ENCODE measurements at places on chromosomes 5 and 9.

GRCh38 chr5:148734518-148734917 is 80.2 kb upstream of the HTR4 start:
- no peak for DNase-seq

DNA sequence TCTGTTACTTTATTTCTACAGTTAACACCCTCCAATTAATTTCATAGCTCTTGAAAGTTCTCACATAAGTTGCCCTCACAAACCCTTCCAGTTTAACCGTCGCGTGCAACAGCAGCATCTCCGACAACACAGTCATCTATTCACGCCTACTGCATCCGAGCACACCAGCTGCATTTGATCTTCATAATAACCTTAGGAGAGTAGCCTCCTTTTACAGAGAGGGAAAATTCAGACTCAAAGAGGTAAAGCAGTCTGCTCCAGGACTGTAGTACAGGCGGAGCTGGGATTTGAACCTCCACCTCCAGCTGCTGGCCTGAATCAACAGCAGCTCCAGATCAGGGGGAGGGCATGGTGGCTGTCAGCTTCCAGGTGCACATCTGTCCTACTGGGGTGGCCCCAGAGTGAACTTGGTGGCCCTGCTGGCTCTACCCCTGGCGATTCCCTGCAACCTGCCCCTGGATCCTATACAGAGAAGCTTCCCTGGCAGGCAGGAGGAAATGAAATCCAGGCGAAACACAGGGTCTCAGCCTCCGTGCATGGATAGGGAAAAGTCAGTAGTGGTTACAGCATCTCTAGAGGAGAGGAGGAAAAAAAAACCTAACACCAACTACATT is 71.6 kb upstream of the UNC5A start:
- no peak for DNase-seq

DNA sequence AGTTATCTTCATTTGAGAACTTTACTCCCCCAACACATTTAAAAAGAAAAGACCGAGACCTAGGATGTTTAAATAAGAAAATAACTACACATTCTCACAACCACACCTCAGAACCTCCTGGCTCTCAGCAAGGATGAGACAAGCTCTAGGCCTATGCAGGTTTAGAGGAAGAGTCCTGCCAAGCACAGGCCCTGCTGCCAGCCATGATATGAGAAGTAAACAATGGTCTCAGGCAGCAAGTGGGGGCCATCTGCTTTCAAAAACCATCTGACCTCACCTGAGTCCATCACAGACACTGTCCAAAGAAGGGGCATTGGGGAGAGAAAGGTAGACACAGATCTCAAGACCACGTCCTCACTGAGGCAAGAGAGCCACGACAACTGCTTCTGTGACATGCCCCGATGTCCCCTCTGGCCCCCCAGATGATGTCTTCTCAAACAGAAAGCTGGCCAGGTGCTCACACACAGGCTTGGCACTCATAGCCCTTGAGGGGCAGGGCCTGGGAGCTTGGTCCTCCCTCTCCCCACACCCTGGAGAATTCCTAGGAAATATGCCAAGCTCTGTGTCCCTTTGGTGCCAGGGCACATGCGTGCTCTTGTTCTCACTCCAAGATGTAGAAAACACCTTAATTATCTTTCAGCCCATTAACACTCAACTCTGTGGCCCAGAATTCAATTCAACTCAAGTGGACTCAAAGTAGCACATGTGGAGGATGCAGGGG is 150.4 kb downstream of the FSTL4 start:
- no peak for DNase-seq

- DNase-seq = no peak
These were observed 73.3 kb upstream of the PCA3 start for GRCh38 chr9:76690973-76691370.

DNA sequence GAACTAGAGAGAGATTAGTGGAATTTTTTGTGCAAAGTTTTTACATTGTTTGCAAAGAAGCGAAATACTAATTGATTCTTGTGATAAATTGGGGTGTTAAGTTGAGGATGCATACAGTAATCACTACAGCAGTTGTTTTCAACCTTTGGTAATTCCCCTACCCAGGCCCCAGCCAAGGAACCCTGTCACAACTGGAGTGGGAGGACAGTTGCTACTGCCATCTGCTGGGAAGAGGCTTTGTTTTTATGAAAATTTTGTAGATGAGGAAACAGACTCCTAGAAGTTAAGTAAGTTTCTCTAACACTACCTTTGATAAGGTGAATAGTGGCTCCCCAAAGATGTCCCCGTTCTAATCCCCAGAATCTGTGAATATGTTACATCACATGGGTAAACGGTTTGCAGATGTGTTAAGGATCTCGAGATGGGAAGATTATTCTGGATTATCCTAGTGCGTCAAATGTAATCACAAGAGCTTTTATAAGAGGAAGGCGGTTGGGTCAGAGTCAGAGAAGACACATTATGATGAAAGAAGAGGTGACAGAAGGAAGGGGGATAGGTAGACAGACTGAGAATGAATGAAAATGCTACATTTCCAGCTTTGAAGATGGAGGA is 34.0 kb upstream of the PPP1R2B start:
- DNase-seq = peak; percentile 45

DNA sequence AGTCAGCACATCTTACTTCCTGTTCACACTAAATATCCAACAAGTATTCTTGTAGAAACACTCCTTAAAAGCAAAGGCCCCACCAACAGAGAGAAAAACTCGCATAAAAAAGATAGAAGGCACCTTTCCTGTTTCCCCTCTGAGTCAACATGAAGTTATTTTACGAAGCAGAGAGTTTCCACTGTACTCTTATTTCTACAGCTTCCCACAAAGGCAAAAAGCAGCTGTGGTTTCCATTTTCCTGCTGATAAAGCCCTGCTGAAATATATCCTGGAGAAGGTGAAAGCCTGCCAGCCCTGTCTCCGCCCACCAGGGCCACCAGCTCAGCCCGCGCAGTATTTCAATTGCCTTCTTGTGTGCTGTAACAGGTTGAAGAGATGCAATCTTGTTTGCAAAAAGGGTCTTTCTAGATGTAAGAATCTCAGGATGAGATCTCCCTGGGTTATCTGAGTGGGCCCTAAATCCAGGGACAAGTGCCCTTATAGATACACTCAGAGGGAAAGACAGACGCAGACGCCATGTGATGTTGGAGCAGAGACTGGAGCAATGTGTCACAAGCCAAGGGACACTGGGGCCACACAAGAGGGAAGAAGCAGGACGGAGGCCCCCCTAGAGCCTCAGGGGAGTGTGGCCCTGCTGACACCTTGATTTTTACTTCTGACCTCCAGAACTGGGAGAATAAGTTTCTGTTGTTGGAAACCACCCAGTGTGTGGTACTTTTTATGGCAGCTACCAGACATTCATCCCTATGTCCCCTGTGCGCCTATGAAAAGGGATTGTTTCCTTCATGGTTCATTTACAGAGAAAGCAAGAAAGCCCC is 19.9 kb downstream of the SEMA4D start:
- peak; percentile 82 for DNase-seq

GRCh38 chr5:141934099-141934844 is 10.6 kb downstream of the DELE1 start:
- no peak for DNase-seq

- no peak for DNase-seq
These were observed 35.9 kb downstream of the STOM start for GRCh38 chr9:121333950-121334773.

DNA sequence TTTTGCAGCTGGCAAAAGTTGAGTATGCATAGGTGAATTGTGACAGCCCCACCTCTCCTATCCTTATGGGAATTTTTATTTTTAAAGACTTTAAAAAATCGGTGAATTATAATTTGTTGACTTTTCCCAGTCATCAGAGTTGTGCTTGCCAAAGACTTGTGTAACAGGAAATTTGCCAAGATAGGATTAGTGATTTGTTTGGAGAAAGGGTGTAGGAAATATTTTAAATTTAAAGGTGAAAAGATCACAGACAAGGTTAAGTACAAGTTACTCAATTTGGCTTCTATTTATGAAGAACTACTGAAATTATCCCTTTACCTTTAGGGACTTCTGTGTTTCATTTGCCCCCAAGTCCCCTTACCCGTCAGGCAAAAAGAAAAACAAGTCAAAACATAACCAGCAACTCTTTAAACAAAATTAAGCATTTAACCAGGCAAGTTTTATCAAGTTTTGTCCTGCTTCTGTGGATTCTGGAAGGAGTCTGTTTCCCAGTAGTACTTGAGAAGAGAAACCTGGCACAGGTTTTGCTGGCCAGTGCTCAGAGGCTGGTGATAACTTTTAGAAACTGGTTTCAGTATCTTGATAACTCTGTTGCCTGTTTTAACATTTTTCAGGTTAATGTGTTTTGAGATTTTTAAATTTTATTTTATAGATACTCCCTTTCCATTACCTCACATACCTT is 285.4 kb downstream of the MAST4 start:
- no peak for DNase-seq

- DNase-seq = peak; percentile 41
These were observed 511 bp downstream of the ARL15 start for GRCh38 chr5:54309691-54310432.

GRCh38 chr5:77211691-77212047 is 1.2 kb downstream of the PDE8B start:
- DNase-seq = no peak

DNA sequence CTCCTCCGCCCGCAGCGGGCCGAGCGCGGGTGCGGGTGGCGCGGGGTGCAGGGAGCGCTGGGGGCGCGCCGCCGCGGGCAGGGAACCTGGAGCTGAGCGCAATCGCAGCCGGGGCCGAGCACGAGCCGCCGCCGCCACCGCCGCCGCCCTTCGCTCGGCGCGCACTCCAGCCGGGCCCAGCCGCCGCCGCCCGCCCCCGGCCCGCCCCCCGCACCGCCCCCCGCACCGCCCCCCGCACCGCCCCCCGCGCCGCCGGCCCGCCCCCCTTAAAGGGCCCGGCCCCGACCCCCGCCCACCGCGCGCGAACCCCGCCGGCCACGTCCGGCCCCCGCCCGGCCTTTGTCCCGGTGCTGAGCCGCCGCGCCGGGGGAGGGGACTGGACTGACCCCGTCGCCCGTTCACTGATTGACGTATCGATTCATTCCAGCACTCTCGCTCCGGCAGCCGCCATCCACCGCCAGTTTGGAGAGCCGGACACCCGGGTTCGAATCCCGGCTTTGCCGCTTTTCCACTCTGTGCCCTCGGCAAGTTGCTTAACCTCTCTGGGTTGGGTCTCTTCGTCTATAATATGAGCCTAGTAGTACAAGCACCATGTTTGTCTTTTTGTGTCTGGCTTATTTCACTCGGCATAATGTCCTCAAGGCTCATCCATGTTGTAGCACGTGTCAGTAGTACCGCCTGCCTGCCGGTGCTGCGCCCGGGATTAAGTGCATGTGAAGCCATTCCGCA is at the start of gene SH3PXD2B:
TSS of gene SH3PXD2B (minus strand) at position 168 of the 729 bp plus-strand sequence. CDS start 173 bp downstream, outside the sequence.
- peak; percentile 59 for DNase-seq

DNA sequence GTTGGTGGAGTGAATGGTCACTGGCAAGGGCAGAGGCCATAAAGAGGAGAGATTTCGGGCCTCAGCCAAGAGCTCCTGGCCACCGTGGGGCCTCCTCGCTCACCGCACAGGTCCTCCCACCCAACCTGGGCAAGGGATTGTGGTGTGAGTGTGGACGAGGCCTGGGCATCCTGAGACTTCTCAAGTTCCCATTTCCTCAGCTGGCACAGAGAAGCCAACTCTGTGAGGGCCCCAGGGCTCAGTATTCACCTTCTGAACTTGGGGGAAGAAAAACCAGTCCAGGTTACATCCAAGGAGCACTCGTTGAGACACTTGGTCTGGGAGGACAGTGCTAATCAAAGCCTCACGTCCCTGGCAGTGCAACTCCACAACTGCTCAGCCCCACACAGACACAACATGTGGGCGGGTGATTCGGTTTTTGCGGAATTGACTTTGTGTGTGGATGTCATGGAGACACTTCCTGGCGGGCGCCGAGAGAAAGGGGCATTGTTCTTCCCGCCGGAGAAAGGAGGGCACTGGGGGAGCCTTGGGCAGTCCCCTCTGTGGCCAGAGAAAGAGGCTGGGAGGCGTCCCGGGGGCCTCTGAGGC is 28.5 kb upstream of the NKD2 start:
- DNase-seq = no peak

- DNase-seq = no peak
These were observed 25.1 kb downstream of the PALM2AKAP2 start for GRCh38 chr9:109805050-109805449.

GRCh38 chr5:40879163-40879942 is 29.9 kb upstream of the C7 start:
- no peak for DNase-seq

GRCh38 chr5:143807401-143807800 is 4.6 kb upstream of the HMHB1 start:
- DNase-seq = no peak

DNA sequence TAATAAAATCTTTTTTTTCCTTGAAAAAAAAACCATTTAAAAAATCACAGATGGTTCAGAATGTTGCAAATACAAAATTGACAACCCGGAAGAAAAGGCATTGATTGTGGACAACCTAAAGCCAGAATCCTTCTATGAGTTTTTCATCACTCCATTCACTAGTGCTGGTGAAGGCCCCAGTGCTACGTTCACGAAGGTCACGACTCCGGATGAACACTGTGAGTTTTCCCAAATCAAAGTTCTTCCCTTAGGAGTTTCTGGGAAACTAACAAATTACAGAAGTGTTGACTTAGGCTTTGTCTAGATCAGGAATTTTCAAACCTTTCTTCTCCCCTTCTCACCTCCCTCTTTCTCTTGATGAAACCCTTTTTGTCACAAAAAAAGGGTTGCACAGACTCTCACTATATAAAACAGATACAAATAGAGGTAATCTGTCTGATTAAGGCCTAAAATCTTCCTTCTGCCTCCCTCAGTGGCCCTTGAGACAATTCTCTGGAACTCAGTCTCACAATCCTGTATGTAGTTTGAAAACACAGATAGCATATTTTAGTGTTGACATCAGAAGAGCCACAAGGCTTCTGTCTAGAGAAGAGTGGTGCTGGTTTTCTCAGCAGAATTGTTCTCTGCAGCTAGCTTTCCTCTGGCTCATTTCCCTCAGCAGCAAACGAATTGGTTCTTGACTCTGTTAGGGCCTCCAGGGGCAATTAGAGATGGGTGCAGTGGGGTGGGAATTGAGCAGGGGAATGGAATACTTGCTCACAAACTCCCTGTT is 79.5 kb downstream of the OSMR start:
- DNase-seq = no peak

DNA sequence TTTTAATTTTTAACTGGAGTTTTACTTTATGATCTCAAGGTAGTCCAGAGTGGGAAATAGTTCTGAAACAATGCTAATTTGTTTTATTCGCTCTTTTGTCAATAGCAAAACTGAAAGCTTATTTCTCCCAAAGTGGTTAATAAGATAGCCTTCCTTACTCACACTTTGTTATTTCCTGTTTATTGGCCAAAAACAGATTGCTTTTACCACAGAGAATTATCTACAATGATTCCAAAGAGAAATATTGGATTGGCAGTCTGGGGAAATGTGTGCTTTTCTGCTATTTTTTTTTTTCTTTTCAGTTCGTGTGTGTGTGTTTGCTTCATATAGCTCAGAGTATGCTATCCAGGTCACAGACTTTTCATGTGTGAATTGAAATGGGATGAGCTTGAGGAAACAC is 756.7 kb upstream of the RGMB start:
- DNase-seq = no peak

DNA sequence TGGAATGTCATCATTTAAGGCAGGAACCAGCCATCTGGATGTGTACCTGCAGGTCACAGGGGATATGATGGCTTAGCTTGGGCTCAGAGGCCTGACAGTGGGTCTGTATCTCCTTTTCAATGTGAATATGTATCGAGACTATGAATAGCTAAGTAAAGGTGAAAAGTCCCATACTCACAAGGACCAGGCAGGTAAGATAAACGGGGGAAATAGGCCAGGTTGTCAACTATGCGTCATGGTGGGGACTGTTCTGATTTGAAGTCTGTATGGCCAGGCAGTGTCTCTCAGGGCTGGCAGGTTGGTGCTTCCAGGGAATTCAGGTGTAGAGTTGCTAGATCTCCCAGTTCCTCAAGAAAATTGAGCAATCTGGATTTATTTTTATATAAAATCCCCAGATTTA is 987.9 kb upstream of the WWC1 start:
- DNase-seq = no peak
